ENCODE measurements at places on chromosomes 5 and 9. TPM values are rescaled to one million over a fixed set of nuclear protein-coding genes. Genes with fewer than 3 reads are reported as not detected.
A peak's percentile ranks its signal among the peaks of the same experiment; 100 is the strongest.

DNA sequence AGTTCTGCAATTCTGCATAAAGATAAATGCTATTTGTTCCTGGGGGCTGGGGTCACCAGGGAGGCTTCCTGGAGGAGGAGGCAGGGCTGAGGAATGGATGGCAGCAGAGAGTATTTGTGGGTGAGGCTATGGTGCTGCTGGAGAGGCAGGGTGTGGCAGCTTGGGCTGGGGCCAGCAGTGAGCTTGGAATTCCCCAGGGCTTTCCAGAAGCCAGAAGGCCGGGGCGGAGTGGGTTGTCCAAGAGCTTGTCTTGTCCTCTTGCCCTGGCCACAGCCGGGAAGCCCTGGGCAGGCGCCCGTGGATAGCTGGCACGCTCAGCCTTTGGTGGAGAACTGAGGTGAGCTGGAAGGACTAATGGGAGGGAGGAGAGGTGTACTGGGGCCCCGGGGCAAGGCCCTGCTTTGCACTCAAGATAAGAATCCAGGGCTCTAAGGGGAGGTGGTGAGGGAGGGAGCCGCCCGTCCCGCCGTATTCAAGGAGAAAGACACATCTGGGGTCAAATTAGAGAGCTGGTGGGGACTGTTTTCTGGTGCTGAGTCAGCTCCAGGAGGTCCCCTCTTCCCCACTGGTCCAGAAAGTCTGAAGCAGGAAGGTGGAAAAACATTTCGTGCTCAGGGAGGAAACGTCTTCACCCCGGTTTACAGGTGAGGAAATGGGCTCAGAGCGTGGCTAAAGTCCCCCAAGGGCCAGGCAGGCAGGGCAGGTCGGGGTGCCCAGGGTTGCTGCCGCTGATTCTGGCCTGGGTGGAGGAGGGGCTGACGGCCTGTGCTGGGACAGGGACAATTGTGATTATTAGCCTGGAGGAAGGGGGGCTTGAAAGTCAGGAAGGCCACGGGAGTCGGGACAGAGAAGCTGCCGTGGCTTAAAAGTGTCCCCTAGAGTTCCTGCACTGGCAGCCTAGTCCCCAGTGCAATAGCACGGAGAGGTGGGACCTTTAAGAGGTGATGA lies 26.9 kb upstream of the CNOT6 start:
- H3K4me1 ChIP-seq: no peaks in the 10 kb centered on the region
- H3K36me3 ChIP-seq: no peaks in the 10 kb centered on the region
- peaks cover 7% of the 10 kb centered on the region for H3K27me3 ChIP-seq
- no peak overlapping the region for H3K27ac ChIP-seq
- no peak overlapping the region for H3K4me3 ChIP-seq

Gene CAVIN4
- 7.0 TPM for total RNA-seq

DNA sequence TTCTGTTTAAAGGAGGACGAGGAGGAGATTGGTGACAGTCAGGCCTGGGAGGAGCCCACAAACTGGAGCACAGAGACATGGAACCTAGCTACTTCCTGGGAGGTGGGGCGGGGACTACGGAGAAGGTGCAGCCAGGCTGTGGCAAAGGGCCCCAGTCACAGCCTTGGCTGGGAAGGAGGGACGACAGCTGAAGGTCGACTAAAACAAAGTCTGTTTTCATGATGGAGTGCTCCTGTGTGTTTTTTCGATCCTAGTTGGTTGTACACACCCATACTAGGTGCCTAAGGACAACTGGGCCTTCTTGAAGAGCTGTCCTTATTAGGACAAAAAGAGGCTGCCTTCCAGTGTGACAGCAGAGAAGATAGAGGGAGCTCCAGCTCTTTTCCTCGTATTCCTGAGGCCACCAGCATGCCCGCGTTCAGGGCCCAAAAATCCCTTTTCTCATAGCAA lies 2.9 kb downstream of the CCDC107 start:
- peak overlapping the region; percentile 85 for H3K4me3 ChIP-seq
- H3K27me3 ChIP-seq: peaks cover 9% of the 10 kb centered on the region
- peak overlapping the region; percentile 68 for H3K27ac ChIP-seq
- peaks cover 10% of the 10 kb centered on the region for H3K36me3 ChIP-seq
- peaks cover 72% of the 10 kb centered on the region for H3K4me1 ChIP-seq
- DNase-seq: no peak

DNA sequence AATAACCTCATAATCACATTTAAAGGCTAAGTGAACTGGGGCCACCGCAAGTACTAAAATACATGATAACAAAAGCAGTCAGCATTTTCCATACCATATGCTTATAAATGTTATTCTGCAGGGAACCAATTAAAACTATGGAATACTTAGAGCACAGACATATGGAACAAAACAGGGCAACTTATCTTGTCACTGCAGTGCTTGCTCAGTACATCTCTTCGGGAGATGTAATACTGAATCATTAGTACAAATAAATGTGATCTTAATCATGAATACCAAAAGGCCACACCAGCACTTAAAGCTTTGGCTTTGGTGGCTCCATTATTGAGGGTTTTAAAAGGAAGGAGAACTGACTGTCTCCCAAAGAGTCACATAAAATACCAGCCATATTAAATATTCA lies 32.1 kb downstream of the PRUNE2 start:
- no peaks in the 10 kb centered on the region for H3K36me3 ChIP-seq
- H3K27ac ChIP-seq: no peak overlapping the region
- no peak for DNase-seq

Gene C5orf46
- total RNA-seq: not detected

GRCh38 chr5:132425009-132425937 lies 55.8 kb downstream of the SLC22A5 start:
- no peaks in the 10 kb centered on the region for H3K27me3 ChIP-seq
- no peak overlapping the region for H3K4me3 ChIP-seq
- DNase-seq: no peak
- H3K36me3 ChIP-seq: no peaks in the 10 kb centered on the region

GRCh38 chr9:12723409-12724028 lies 30.3 kb downstream of the TYRP1 start:
- no peaks in the 10 kb centered on the region for H3K27me3 ChIP-seq
- no peak overlapping the region for H3K27ac ChIP-seq
- no peak overlapping the region for H3K4me3 ChIP-seq
- DNase-seq: no peak
- H3K36me3 ChIP-seq: no peaks in the 10 kb centered on the region

Gene CNTRL
- 27.6 TPM for total RNA-seq

DNA sequence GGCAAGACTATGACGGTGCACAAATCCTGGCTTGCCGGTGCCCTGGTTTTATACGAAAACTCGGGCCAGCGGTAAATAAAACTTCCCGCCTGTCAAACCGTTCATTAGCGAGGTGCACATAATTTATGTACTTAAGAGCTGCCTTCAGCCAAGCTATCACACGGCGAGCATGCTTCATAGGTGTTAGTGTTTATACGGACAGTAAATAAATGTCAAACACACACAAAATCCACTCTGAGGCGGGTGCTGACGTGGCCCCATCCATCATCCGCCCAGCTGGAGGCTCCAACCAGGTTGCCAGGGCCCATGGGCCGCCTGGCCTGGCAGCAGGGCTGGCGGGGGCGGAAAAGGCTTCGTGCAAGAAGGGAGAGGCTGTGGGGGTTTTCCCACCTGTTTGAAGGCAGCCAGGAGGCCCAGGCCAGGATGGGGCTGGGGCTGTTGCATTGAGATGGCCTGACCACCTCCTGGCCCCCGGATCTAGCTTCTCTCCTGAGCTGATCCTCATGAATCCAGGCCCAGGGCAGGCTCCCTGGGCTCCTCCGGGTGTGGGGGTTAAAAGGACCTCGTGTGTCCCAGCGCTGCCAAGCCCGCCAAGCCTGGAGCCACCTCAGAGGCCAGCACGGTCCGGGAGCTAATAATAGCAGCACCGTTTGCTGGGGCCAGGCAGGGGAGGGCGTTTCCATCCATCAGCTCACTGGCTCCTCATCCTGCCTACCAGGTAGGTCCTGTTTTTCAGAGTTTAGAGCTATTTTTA lies 43.2 kb downstream of the BARX1 start:
- DNase-seq: no peak
- no peaks in the 10 kb centered on the region for H3K27me3 ChIP-seq
- no peak overlapping the region for H3K4me3 ChIP-seq
- H3K27ac ChIP-seq: no peak overlapping the region
- no peaks in the 10 kb centered on the region for H3K36me3 ChIP-seq
- no peaks in the 10 kb centered on the region for H3K4me1 ChIP-seq

GRCh38 chr9:121999556-121999955 lies 93.6 kb downstream of the TTLL11 start:
- no peaks in the 10 kb centered on the region for H3K36me3 ChIP-seq
- no peak for DNase-seq
- peaks cover 8% of the 10 kb centered on the region for H3K4me1 ChIP-seq
- no peak overlapping the region for H3K27ac ChIP-seq
- H3K27me3 ChIP-seq: no peaks in the 10 kb centered on the region

Gene LCN15
- not detected for total RNA-seq

Gene C1QTNF3
- total RNA-seq: 8.7 TPM

Gene PDE6A
- not detected for total RNA-seq

- no peaks in the 10 kb centered on the region for H3K36me3 ChIP-seq
- H3K27ac ChIP-seq: no peak overlapping the region
- H3K4me3 ChIP-seq: no peak overlapping the region
- no peaks in the 10 kb centered on the region for H3K27me3 ChIP-seq
- DNase-seq: no peak
- no peaks in the 10 kb centered on the region for H3K4me1 ChIP-seq
Observed at GRCh38 chr5:129716651-129717050, 31.2 kb upstream of the MINAR2 start.

- peaks cover 7% of the 10 kb centered on the region for H3K27me3 ChIP-seq
- peak overlapping the region; percentile 99 for H3K27ac ChIP-seq
- H3K4me1 ChIP-seq: peaks cover 55% of the 10 kb centered on the region
- peak; percentile 70 for DNase-seq
- peaks cover 21% of the 10 kb centered on the region for H3K36me3 ChIP-seq
- H3K4me3 ChIP-seq: peak overlapping the region; percentile 99
Observed at GRCh38 chr5:72108202-72109061, 1.2 kb downstream of the MAP1B start.

DNA sequence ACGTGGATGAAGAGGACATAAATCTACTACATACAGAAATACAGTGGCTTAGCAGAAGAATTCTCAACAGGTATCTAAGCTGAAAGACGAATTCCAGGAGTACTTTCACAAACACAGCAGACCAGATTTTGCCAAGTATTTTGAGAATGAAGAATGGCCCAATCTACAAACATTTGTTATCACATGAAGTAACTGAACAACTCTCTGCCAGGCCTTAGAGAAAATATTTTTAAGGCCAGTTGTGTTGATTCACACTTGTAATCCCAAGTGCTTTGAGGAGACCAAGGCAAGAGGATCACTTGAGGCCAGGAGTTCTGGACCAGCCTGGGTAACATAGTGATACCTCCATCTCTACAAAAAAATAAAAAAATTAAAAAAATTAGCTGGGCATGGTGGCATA lies 14.3 kb downstream of the AGTPBP1 start:
- H3K27ac ChIP-seq: no peak overlapping the region
- H3K36me3 ChIP-seq: peaks cover 17% of the 10 kb centered on the region
- peaks cover 23% of the 10 kb centered on the region for H3K4me1 ChIP-seq
- H3K4me3 ChIP-seq: no peak overlapping the region

Gene C5orf58
- total RNA-seq: not detected

DNA sequence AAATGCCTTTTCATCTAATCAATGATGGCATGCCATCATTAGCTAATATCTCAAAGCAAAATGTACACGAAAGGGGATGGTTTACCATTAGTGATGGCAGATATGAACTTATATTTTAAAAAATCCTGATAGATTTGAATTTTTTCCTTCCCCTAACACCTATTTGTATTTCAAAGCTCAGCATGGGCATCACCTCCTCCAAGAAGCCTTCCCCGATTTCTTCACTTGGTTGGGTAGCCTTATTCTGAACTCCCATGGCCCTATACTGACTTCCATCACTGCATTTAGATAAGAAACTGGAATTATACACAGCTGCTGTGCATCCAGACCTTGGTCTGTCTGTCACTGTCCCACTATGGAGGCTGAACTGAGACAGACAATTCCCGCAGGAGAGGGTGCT lies 49.6 kb upstream of the FBXW11 start:
- no peaks in the 10 kb centered on the region for H3K27me3 ChIP-seq
- no peak overlapping the region for H3K27ac ChIP-seq
- peaks cover 8% of the 10 kb centered on the region for H3K4me1 ChIP-seq
- H3K36me3 ChIP-seq: peaks cover 10% of the 10 kb centered on the region

Gene OTP
- total RNA-seq: 3.1 TPM

- peaks cover 9% of the 10 kb centered on the region for H3K4me1 ChIP-seq
- H3K36me3 ChIP-seq: peaks cover 7% of the 10 kb centered on the region
- no peak overlapping the region for H3K4me3 ChIP-seq
Observed at GRCh38 chr9:111030492-111030891, 7.8 kb downstream of the LPAR1 start.

DNA sequence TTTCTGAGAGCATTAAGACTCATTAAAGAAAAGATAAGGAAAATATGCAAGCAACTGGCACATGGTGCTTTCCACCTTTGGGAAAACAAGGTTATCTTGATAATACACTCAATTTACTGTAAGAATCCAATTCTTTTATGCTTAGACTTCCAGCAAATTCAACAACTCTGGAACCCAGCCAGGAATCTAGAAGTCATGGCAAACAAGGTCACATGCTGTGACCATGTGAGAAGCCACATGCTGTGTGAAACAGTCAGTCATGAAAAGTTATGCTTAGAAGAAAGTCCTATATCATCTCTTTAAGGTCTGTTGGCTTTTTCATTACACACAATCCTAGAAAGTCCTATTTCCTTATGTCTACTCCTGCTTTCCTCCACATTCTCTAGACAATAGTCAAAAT lies 581.8 kb upstream of the C9orf72 start:
- H3K4me1 ChIP-seq: no peaks in the 10 kb centered on the region
- peaks cover 11% of the 10 kb centered on the region for H3K36me3 ChIP-seq
- no peak overlapping the region for H3K27ac ChIP-seq
- no peak overlapping the region for H3K4me3 ChIP-seq
- no peak for DNase-seq
- no peaks in the 10 kb centered on the region for H3K27me3 ChIP-seq

- H3K4me1 ChIP-seq: peaks cover 31% of the 10 kb centered on the region
- peak overlapping the region; percentile 85 for H3K27ac ChIP-seq
- H3K27me3 ChIP-seq: no peaks in the 10 kb centered on the region
Observed at GRCh38 chr5:149062371-149063016, 368 bp downstream of the SH3TC2 start.

Gene CER1
- 0.32 TPM for total RNA-seq

Gene PCDHGA7
- 0.32 TPM for total RNA-seq

Gene C5orf15
- 38.4 TPM for total RNA-seq

DNA sequence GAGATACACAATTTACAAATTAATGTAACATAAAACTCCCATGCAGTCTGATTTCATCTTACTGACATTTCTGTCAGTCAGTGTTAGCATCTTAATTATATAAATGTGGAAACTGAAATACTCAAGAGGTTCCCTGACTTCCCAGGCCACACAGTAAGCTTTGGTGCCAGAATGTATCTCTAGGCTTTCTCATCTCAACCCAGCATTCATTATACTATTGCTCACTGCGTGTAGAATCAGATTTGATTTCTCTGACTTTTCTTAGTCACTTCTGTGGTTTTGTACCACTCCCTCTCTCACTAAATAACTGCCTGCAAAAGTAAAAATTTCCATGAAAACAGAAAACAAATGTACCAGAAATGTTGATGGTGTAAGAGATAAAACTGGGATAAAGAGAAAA lies 31.7 kb upstream of the CDKN2B start:
- H3K36me3 ChIP-seq: no peaks in the 10 kb centered on the region
- no peaks in the 10 kb centered on the region for H3K4me1 ChIP-seq
- peaks cover 18% of the 10 kb centered on the region for H3K27me3 ChIP-seq
- no peak for DNase-seq
- no peak overlapping the region for H3K4me3 ChIP-seq

Gene PCDHGB6
- total RNA-seq: 53.7 TPM

Gene SV2C
- total RNA-seq: 0.66 TPM

GRCh38 chr5:140524003-140524402 lies 23.5 kb upstream of the EIF4EBP3 start:
- no peaks in the 10 kb centered on the region for H3K27me3 ChIP-seq
- H3K4me3 ChIP-seq: no peak overlapping the region
- no peaks in the 10 kb centered on the region for H3K4me1 ChIP-seq
- H3K27ac ChIP-seq: no peak overlapping the region

Gene NR5A1
- total RNA-seq: 0.35 TPM

GRCh38 chr9:137168904-137169856 lies 671 bp downstream of the LRRC26 start:
- peaks cover 87% of the 10 kb centered on the region for H3K27me3 ChIP-seq
- H3K27ac ChIP-seq: no peak overlapping the region
- no peaks in the 10 kb centered on the region for H3K4me1 ChIP-seq

Gene WNK2
- total RNA-seq: 34.3 TPM
